Adipose tissue (tissue), 3 donors: ENCODE measurements at places on chromosomes 16 and 17. TPM values are rescaled to one million over a fixed set of nuclear protein-coding genes. Genes with fewer than 3 reads are reported as not detected.

IRF8 gene
- 96.5 TPM for polyA plus RNA-seq

ZG16 gene
- 0.23 TPM for polyA plus RNA-seq

CYB5D1 gene
- 8.9 TPM for polyA plus RNA-seq

KRT39 gene
- 0.06 TPM for polyA plus RNA-seq

CRYM gene
- polyA plus RNA-seq: 0.06 TPM

INCA1 gene
- polyA plus RNA-seq: 1.1 TPM

C16orf46 gene
- 0.46 TPM for polyA plus RNA-seq

SCIMP gene
- not detected for polyA plus RNA-seq

GP2 gene
- 2.9 TPM for polyA plus RNA-seq

CDR2L gene
- 7.0 TPM for polyA plus RNA-seq

SP2 gene
- 15.7 TPM for polyA plus RNA-seq
